Vagina (tissue), 2 donors: ENCODE measurements at places on chromosomes 13 and 19.

GRCh38 chr13:101967216-101967615, 434.6 kb downstream of the FGF14 start:
- no peak for DNase-seq

- no peak for DNase-seq
Observed at GRCh38 chr19:16309643-16310042, 15.0 kb upstream of the KLF2 start.

DNA sequence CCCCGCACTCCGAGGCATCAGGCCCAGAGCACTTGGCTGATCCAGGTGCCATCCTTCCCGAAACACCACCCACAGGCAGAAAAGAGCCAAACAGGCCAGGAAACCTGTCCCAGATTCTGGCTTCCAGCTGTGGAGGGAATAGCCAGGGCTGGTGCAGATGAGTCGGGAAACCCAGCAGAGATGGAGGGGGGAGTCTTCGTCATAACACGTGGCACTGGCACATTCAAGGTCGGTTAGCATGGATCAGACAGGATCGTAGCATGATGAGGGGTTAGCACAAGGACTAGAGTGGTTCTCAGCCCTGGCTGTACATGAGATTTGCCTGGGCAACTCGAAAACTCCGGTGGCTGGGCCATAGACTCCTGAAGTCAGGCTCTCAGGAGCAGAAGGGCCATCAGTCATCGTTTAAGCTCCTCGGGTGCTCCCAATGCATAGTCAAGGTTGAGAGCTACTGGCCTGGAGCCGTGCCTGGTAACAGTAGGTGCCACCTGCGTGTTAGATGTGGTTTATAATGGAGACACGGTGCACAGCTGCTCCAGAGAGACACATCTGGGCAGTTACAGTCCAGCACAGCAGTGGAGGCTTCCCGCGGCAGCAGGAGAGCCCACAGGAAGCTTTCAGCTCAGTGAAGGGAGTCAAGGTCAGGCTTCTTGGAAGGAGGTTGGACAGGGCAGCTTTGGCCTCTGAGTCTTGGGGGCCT, 6.3 kb downstream of the CYTH2 start:
- no peak for DNase-seq

DNA sequence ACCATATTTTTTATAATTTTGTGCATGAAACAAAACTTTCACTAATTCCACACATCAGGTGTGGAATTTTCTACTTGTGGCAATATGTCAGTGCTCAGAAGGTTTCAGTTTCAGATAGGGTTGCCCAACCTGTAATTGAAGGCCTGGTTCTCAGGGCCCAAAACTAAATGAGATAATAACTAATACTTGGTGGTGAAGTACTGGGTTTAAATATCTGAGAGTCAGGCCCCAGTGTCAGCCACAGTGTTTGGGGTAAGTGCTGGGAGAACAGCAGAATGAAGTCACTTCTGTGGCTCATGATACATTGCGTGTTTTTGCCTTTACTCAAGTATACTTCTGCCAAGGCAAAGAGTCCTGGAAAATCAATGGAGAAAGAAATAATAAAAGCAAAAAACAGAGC, 5.6 kb downstream of the SAFB start:
- no peak for DNase-seq

DNA sequence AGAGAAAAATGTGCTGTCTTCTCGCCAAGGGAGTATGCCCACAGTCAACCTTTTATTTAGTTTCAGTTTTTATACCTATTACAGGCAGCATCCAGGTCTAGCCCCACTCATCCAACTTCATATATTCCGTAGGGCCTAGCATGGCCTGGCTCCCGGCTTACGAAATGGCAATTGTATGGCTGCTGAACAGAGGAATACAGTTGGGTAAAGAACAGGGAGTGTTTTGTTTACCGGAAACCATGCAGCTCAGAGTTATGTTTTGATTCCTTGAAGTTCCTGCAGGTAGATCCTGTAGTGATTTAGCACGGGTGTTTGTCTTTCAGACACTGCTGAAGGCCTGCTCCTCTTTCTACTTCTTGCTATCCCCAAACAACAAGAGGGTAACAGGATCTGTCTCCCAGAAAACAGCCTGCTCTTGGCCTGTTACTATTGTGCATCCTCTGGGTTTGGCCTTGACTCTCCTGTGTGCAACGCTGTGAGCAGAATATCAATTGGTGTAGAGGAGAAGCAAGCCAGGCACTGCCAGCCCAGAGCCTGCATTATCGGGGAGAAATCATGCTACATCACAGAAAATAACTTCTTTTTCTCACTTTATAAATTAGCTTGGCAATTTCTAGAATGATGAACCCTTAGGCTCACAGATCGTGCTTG, 32.4 kb downstream of the OLFM4 start:
- DNase-seq = no peak

DNA sequence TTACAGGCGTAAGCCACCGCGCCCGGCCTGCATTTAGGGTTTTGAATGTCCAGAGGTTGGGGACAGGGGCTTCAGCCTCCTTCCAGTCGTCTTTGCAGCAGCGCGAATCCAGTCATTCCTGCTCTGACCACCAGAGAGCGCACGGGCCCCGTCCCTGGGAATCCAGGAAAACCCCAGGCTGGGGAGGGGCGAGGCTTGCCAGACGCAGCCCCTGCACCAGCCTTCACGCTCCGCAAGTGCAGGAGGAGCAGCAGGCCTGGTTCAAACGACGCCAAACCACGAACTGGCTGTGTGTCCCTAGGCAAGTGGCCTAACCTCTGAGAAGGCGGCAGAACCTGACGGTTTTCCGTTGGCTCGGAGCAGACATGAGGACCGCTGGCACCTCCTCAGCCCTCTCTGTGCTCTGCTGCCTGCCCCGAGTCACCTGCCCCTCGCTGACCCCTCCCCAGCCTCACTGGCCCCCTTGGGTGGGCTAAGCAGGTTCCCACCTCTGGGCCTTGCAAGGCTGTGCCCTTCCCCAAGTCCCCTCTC, 2.0 kb upstream of the RNF126 start:
- DNase-seq = no peak

DNA sequence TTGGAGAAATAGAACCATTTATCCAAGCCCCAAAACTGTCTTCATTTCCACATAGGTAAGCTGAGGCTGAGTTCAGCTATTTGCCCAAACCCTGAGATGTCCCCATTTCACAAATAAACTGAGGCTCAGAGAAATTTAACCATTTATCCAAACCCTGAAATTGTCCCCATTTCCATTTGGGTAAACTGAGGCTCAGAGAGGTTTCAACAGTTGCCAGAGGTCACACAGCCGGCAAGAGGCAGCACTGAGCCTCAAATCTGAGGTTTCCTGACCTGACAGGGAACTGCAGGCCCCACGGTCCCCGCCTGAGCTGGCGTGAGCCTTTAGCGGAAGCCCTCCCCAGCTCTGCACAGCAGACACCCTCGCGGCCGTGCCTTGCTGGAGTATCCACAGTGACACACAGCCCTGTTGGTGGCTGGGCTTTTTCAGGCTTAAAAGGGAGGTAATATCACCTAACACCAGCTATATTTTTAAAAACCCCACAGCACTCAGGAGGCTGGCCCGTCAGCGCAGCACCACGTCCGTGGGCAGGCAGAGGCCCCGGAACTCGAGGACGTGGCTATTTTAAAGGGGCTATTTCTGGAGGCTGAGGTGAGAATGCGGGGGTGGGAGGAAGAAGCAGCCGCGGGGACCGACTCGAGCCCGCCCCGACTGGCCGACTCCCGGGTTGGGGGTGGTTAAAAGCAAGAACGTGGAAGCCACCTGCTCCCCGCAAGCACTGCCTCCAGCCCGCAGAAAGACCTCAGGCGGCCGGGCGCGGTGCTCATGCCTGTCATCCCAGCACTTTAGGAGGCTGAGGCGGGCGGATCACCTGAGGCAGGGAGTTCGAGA, 18.5 kb downstream of the PTPRS start:
- DNase-seq = no peak

- no peak for DNase-seq
Observed at GRCh38 chr13:49219647-49220035, 497 bp upstream of the MLNR start.

GRCh38 chr13:94435604-94436226, 43.8 kb downstream of the DCT start:
- no peak for DNase-seq

DNA sequence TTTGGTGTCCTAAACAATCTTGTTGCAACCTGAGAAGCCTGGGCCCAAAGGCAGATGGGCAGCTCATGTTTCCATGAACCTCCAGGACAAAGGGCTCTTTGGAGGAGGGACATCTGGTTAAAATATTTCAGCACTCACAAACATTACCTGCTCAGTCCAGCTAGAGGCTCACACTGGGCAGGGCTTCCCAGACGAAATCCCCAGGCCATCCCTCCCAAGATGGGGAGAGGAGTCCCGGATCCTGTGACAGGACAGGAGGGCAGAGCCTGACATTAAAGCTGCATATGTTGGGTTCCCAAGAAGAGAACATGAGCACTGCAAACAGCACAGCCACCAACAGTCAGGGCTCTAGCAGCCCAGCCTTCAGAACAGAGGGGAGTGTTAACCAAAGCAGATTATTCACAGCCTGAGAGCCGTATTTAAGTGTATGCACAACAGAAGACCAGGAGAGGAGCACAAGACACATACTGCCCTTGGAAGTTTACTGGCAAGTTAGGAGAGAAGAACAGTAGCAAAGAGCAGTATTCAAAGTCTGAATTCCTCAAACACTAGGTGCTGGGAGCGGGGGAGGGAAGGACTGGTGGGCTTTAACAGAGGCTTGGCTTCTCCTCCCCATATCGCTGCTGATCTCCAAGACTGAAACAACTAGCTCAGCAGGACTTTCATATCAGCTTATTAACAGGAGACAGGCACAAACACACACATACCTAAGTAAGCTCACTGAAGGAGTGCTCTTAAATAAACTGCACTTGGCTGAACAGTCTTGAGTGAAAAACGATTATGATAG, 12.3 kb downstream of the ATP7B start:
- DNase-seq = no peak

DNA sequence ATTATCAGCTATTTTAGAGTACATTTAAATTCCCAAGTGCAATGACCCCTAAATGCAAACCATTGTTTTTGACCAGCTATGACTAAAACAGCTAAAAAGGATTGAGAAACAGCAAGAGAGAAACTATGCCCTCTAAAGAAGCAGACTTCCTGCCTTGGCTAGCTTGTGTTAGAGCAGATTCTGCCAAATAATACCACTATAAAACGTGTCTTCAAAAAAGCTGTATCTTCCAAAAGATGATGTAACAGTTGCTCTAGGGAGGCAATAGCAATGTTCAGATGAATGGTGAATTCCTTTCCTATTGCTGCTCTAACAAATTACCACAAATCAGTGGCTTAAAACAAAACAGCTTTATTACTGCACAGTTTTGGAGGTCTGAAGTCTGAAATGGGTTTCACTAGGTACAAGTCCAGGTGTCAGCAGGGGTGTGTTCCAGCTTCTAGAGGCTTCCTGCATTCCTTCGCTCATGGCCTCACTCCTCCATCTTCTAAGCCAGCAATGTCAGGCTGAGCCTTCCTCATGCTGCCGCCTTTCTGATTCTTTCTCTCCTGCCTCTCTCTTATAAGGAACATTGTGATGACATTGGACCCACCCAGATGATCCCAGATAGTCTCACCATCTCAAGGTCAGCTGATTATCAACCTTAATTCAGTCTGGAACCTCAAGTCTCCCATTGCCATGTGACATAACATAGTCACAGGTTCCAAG, 84.5 kb downstream of the LRRC63 start:
- no peak for DNase-seq

DNA sequence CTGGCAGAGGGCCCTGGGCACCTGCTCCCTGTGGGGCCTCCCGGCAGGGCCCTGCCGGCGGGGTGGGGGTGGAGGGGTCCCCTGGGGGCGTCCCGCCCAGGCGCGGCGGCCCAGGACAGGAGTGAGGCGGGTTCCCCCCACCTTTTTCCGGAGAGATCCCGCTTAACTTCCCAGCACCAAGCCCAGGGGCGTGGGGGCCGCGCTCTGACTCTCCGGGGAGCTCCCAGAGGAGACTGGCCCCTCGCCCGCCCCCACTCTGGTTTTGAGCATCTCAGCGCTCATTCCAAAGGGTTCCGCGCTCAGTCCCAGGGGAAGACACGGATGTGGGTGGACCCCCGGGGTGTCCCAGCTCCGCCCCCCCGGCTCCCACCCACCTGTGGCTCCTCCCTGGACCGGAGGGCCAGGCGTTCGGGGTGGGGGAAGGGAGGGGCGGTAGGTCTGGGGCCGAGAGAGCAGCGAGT, 476 bp downstream of the C2CD4C start:
- DNase-seq = no peak

- DNase-seq = no peak
Observed at GRCh38 chr19:58085348-58085875, 12.6 kb downstream of the ZSCAN18 start.

GRCh38 chr13:73261739-73262216, 203.0 kb downstream of the KLF5 start:
- DNase-seq = no peak

GRCh38 chr19:18340990-18341868, 831 bp downstream of the PGPEP1 start:
- DNase-seq = no peak

DNA sequence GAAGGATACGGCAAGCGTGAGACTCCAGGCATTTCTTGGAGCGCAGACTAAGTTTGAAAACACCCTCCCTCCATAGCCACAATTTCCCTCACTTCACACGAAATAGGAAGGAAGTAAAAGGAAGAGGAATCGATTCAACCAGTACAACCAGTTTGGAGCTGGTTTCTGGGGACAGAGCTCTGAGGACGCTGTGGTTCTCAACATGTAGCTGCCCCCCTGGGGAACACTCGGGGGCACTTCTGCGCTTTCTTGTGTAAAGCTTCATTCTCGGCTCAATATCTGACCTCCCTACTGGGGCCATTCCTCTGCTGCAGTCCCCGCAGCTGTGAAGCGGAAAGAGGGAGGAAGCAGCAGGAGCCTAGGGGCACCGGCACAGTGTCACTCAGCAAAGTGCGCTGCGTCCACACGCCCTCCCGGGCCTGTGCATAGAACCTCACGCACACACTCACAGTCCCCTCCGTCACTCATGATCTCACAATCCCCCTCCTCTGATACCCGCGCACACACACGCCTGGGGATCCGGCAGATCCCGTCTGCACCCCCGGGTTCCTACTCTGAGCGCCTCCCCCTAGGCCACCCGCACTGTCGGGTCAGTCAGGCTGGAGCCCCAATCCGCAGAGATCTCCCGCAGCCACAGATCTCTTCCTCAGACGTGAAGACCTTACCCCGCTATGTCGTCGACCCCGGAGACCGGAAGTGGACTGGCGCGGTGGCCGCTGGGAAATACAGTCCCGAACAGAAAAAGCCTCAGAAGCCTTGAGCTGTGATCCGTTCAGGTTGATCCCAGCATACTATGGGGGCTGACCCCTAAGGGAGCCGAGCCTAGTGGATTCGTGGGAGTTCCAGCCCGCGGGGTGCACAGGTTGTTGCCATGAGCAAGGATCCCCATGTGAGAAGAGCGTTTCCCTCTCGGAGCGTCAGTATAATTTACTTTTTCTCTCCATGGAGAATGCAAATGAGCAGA, at the start of gene ZNF780A:
ZNF780A (minus strand) TSS at position 703 of the 964 bp plus-strand sequence. CDS start 6,190 bp downstream, outside the sequence.
- no peak for DNase-seq

- DNase-seq = no peak
Observed at GRCh38 chr19:20661150-20661819, at the start of gene ZNF626. Gene ZNF626, minus strand, starts transcription at chr19:20661571. Its CDS starts 125 bp downstream, at chr19:20661446.
